GM18507 (cell line): ENCODE measurements at places on chromosomes 6 and 20.

DNA sequence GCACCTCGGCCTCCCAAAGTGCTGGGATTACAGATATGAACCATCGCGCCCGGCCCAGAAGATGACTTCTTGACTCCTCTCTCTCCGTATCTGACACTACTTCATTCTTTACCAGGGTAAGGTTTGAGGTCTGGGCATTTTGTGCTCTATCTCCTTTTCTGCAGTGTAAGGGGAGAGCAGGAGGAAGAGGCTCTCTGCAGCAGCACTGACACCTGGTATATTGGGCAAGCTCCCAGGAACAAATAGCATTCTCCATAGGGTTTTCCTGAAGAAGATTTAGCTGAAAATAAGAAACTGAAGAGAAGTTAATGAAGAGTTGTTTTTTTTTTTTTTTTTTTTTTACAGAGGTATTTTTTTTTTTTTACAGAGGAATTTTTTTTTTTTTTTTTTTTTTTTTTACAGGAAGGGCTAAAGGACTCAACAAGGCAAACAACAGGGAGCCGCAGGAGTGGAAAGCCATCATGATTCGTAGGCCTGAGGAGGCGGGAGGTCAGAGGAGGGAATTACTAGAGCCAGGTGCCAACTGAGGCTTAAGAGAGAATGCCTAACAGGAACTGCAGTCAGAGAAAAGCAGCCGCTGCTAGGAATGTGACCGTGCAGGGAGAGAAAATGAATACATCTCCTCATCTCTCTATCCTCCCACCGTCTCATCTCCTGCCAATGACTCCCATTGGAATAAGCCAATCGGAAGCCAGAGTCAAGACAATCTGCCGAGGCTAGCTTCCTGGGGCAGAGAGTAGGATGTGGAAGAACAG, 34.7 kb upstream of the ADGRF4 start:
- DNase-seq, result no peak

- DNase-seq, result no peak
Observed at GRCh38 chr6:23174781-23175361, 605.5 kb downstream of the HDGFL1 start.

DNA sequence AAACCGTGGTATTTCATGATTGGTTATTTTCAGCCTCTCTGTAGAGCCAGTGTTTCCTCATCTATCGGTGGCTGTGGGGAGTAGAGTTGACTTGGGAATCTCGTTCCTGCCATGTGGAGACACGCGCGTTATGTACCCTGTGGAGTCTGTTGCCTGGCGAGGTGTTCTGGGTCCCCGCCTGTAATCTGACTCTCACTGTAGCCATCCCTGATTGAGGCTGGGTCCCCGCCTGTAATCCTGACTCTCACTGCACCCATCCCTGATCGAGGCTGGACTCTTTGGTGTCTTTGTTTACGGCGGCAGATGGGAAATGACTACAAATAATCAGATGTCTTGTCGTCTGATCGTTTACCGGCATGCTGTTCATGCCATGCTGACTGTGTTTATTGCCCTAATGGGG, 153.9 kb downstream of the DTNBP1 start:
- DNase-seq, result no peak

DNA sequence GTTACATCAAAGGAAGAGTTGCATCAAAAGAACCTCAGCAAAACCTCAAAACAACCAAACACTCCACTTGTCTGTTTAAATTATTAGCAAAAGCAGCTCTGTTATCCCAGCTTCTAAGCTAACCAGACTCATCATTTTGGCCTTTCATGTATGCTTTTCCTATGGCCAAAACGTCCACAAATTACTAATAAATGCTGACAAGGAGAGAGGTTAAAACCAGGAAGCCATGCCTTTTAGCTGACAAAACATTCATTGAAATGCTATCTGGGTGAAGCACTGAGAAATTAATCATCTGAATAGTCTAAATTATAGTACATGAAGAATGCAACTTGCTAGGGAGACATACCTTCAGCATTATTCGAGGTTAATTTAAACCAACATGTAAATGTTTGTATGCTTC, 80.6 kb downstream of the LAMA2 start:
- DNase-seq, result no peak

- DNase-seq, result no peak
Observed at GRCh38 chr6:21222656-21223055, 370.9 kb upstream of the SOX4 start.

- DNase-seq, result no peak
Observed at GRCh38 chr6:142926494-142927270, 18.3 kb downstream of the HIVEP2 start.

GRCh38 chr6:14550410-14550809, 432.8 kb downstream of the CD83 start:
- no peak for DNase-seq

DNA sequence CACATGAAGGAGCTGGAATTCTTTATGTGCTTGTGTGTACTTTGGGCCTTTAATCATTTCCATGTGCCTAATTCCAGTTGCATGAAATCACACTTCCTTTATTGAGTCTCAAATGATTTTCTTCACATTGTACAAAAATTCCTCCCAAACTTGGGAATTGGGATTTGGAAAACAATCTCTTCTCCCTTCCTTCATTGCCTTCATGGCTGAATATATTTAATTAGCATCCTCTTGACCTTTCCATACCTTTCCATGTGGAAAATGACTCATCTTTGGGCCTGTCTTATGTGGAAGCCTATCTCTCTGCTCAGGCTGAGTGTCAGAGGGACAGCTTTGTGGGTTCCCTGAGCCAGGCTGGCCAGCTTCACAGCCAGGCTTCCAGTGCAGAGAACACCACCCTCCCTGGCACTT, 33.0 kb upstream of the CDH4 start:
- DNase-seq, result no peak

GRCh38 chr20:8413691-8414090, 281.6 kb downstream of the PLCB1 start:
- no peak for DNase-seq

GRCh38 chr6:18269717-18270116, 5.4 kb upstream of the DEK start:
- DNase-seq, result no peak

DNA sequence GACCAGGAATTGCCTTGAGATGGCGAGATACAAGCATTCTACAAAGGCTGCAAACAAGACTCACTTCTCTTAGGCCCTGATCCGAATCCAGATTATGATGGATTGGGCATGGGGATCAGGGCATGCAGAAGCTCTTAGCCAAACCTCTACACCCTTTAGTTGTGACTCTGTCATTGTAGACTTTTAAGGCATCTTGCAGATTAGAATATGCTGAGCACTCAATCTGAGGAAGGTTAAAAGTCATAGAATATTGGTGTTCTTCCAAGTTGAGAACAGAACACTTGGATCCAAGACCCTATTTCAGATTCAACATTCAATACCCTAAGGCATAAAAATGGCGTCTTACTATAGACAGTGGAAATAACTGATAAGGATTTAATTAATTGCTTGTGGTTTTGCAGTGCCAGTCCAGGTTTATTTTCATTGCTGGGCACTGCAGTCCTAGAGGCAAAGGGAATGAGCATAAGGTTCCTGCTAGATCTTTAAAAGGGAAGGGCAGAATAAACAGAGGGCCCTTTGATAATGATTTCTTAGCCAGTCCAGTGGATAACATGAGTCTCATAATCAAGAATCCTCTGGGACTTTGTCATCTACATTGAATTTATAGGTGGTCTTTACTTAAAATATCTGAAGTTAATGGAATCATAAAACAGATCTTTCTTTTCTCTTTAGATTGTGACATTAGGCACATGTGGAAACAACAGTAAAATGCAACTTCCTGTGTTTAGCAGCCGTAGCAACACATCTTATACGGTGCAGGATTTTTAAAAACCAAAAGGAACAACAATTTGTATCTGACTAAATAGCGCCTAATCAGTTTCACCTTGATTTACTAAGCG, 17.6 kb downstream of the PHACTR2 start:
- no peak for DNase-seq

DNA sequence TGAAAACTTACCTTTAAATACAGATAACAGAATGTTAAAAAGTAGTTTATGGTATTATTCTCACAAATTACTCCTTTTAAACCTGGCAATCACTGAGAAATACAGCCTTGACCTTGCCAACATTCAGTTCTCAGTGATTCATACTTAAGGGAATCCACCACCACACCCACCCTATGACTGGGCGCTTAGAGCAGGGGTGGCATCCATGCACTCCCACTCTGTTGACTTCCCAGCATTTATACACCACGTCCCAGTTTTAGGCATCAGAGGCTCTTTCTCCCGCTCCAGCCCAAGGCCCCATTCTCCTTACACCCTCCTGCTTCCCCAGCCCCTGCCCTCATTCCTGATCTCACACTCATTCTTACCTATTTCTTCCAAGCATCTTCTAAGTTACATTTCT, 16.3 kb downstream of the TRAF3IP2 start:
- DNase-seq, result no peak

GRCh38 chr6:16292432-16292831, 54.0 kb downstream of the GMPR start:
- DNase-seq, result no peak

- DNase-seq, result no peak
Observed at GRCh38 chr6:24967211-24967610, 31.5 kb upstream of the RIPOR2 start.

DNA sequence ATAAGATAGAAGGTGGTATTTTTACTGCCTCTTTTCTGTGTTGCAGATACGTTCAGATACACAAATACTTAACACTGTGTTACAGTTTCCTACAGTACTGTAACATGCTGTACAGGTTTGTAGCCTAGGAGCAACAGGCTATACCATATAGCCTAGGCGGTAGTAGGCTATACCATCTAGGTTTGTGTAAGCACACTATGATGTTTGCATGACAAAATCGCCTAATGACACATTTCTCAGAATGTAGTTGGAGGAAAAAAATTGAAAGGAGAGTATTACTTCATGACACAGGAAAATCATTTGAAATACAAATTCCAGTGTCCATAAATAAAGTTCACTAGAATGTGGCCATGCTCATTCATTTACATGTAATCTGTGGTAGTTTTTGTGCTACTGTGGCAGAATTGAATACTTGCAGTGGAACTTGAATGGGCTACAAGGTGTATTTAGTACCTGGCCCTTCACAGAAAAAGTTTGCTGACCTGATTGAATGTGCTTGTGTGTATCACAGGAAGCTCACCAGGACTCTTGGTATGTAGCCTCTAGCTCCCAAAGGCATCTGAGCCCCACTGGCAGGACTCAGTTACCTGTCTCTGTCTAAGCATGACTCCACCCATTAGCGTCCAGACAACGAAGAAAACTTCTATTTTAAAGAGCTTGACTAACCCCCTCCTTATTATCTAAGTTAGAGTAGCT, 18.8 kb downstream of the TOP1 start:
- DNase-seq, result no peak

DNA sequence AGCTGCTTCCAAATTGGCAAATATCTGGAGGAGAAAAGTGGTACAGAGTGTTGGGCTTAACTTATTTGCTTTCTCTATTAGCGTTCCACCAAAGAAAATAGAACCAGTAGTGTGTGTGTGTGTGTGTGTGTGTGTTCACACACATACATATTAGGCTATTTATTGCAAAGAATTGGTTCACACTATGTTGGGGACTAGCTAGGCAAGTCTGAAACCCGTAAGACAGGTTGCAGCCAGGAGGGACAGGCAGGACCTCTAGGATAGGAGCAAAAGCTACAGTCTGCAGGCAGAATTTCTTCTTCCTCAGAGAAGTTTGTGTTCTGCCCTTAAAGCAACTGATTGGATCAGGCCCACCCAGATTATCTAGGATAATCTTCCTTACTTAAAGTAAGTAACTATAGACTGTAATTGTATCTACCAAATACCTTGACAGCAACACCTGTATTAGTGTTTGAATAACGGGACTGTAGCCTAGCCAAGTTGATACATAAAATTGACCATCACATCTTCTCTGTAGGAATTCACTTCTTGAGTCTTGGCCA, 12.8 kb downstream of the KCTD20 start:
- DNase-seq, result no peak

- no peak for DNase-seq
Observed at GRCh38 chr6:138487102-138487604, 12.1 kb downstream of the NHSL1 start.

DNA sequence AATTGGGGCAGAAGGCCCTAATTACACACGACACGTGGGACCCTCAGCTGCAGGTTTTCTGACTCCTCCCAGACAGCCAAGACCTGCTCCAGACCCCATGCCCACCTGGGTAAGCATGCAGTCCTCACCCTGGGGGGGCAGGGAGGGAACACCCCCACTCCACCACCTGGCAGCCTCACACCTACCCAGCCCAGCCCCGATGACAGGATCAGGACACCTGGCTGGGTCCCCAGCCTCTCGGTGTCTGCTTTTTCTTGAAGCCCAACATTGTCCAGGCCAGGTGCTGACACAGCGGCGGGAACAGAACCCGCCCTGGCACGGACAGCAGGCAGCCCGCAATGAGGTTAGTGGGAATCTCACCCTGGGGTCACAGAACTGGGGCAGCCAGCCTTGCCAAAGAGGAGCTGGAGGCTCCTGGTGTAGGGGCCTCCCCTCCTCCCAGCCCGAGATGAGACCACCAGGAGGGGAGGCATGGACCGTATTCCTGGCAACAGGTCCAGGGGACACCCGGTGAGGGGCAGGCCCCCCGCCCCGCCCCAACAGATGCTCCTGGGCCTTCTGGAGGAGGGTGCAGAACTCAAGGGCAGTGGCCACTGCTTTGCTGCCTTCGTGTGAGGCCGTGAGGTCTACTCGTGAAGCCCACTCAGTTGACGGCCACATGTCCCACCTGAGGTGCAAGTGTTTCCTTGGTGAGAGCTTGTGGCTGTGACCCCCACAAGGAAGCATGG, 103.8 kb downstream of the DLL1 start:
- no peak for DNase-seq

- no peak for DNase-seq
Observed at GRCh38 chr6:164570801-164571200, 738.6 kb downstream of the C6orf118 start.

DNA sequence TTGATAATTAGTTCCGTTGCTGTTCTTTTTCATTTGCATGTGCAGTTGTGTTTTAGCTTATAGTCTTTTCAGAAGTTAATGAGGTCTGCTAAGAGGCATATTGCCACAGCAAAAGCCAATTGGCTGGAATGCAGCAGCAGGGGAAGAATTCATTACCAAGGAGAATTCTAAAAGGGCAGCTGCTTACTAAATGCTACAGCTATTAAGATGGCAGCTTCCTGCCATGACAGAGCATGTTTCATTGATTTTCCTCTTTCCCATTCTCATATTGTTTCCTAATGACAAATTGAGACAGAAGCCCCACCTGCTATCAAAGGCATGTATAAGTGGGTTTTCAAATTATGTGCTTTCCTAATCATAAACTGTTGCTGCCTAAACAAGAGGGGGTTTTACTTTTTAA, 66.6 kb downstream of the CLVS2 start:
- no peak for DNase-seq

DNA sequence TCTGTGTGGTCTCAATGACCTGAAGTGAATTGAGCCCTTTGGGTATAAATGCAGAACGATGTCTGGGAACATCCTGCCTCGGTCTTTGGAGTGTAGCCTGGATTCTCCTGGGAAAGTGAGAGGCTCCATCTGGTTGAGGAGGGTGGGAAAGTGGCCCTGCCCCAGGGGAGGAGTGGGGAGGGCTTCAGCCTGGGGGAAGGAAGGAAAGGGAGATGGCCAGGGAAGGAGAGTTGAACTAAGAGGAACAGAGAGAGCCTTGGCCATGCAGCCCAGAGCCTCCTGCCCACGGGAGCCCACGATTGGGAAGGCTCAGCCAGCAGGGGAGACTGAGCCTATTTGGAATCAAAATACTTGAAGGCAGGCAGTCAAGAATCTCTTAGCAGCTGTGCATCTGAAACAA, 2.3 kb upstream of the EPB41L1 start:
- DNase-seq, result no peak

- DNase-seq, result no peak
Observed at GRCh38 chr6:101652079-101652478, 258.6 kb downstream of the GRIK2 start.

- no peak for DNase-seq
Observed at GRCh38 chr20:44203161-44203560, 7.4 kb downstream of the OSER1 start.

- DNase-seq, result no peak
Observed at GRCh38 chr20:53742685-53743081, 149.0 kb upstream of the ZNF217 start.
